ENCODE measurements at places on chromosomes 3 and 15.

- no peak for DNase-seq
Measured at GRCh38 chr3:50263478-50264382, 5.2 kb upstream of the SEMA3B start.

DNA sequence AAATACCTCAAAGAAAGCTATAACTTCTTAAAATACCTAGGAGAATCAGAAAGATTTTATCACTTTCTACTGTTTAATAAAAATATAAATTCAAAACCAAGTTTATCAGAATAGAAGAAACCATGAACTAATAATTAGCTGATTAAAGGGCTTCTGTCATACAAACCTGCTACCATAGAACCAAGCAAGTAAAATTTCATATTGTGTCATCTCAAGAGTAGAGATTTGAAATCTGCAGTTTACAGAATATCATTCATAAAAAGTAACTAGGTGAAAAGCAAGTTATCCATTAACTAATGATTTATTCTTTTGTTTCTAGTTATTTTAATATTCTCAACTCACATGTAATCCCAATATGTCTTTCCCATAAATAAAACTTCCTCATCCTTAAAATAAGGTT is 36.8 kb upstream of the XXYLT1 start:
- no peak for DNase-seq

DNA sequence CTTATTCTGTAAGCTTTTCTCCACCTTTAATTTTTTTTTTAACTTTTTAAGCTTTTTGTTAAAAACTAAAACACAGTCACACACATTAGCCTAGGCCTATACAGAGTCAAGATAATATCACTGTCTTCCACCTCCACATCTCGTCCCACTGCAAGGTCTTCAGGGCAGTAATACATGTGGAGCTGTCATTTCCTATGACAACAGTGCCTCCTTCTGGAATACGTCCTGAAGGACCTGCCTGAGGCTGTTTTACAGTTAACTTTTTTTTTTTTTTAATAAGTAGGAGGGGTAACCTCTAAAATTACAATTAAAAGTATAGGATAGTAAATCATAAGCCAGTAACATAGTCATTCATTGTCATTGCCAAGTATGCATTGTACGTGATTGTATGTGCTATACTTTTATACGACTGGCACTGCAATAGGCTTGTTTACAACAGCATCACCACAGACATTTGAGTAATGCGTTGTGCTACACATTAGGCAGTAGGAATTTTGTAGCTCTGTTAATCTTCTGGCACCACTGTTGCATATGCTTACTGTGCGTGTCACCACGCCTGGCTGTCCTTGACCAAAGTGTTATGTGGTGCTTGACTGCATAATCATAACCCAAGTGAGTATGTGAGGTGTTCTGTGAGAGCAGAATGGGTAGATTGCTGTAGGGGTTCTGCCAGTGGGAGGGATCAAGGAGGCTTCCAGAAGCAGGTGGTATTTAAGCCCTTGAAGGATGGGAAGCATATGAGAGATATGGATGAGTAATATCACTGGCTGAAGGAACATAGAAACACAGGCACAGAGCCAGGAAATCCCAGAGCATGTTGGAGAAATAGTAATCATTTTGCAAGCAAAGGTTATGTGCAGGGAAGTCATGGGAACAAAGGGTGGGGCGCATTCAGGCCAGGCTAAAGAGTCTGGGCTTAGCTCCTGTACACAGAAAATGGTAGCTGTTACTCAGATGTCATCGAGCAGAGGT is 18.3 kb downstream of the FBXO22 start:
- DNase-seq = no peak

GRCh38 chr3:140686948-140687347 is 9.1 kb downstream of the TRIM42 start:
- DNase-seq = no peak

GRCh38 chr3:57081173-57081572 is 20.7 kb downstream of the SPATA12 start:
- no peak for DNase-seq

- peak; percentile 3 for DNase-seq
Measured at GRCh38 chr15:55434989-55435825, 26.9 kb downstream of the PIERCE2 start.

- DNase-seq = no peak
Measured at GRCh38 chr3:21859124-21860081, 108.4 kb upstream of the ZNF385D start.

DNA sequence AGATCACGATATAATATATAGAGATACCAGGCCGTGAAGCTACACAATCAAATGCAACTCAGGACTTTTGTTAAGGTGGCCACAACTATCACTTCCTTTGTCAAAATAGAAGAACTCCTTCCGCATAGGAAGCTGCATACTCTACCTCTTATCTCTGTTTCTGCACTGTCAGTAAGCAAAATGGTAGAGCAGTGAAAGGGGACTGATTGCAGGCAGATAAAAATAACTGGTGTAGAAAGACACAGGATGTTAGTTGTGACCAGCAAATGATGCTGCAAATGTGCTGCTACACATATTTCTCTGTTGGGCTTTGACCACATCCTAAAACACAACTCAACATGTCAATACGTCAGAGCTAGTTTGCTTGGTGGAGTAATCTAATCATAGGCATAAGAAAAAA is 16.3 kb upstream of the TRAT1 start:
- peak; percentile 56 for DNase-seq

- no peak for DNase-seq
Measured at GRCh38 chr3:52438104-52438376, 6.9 kb downstream of the SEMA3G start.

DNA sequence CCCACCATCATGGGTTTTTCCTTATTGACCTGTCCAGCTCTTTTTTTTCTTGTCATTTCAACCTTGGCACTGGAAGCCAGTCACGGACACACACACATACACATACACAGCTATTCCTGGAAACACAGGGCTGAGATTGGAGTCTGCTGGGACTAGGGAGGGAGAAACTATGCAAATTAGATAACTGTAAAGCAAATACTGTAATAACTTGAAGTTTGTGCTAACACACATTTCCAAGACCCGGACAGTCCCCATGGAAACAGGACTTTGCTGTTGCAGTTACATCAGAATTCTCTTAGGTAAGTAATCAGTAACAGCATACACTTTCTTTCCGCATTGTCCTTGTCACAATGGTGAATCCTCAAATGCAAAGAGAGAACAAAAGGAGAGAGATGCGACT is 304.4 kb downstream of the KBTBD8 start:
- DNase-seq = no peak

GRCh38 chr3:162134571-162134970 is 638.0 kb downstream of the OTOL1 start:
- DNase-seq = no peak

DNA sequence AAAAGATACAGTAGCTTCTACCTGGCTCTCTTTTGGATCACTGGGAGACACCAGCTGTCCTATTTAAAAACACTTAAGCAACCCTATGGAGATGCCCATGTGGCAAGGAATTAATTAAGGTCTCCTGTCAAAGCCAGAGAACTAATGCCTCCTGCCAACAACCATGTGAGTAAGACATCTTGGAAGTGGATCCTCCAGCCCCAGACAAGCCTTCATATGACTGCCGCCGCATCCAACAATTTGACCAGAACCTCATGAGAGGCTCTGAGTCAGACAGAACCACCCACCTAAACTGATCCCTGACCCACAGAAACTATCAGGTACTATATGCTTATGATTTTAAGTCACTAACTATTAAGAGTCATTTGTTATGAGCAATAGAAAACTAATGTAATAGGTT is 22.3 kb downstream of the IFT80 start:
- no peak for DNase-seq

DNA sequence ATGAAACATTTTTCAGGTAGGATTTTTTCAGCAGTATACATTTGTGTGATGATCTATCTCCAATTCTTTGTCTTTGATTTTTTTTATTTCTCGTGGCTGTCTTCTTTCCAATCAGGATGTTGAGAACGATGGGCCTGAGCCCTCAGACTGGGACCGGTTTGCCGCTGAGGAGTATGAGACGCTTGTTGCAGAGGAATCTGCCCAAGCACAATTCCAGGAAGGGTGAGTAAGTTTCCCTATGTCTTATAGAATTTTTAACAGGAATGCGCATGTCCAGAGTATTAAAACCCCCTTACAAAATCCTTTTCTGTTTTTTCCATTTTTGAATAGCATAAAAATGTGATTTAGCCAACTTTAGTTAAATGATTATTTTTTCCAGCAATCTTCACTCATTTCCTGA is 90.0 kb downstream of the MSL2 start:
- no peak for DNase-seq

DNA sequence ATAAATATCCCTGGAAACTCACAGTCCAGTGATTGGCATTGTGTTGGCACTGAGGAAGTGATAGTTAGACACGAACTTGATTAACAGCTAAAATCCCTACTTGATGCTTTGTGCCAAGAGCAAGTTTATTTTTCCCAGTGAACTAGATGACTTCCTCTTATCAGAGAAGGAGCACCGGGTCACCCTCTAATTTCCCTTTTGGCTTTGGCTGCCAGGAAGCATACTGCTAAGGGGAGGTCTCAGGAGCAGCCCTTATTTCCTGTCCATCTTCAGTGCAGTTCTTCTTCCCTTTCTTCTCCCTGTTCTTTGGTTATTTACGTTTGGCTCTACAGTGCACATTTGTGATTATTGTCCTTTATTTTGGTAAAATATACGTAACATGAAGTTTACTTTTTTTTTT is 13.0 kb downstream of the FBLN2 start:
- DNase-seq = no peak

DNA sequence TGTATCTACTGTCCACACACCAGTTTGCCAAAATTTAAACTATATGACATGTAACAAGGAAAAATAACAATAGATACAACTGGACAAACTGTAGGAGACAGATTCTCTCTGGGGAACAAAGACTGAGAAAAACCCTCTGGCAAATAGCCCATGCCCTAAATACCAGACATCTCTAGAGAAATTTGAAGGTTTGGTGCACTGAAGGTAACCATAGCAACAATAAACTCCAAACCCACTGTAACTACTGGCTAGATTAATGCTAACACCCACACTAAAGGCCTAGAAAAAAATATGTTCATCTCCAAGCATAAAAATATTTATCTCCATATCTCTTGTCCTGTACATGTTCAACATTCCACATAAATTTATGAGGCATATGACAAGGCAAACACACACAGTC is 267.1 kb downstream of the STXBP5L start:
- no peak for DNase-seq

- DNase-seq = no peak
Measured at GRCh38 chr15:22808761-22809280, 22.4 kb downstream of the NIPA1 start.

DNA sequence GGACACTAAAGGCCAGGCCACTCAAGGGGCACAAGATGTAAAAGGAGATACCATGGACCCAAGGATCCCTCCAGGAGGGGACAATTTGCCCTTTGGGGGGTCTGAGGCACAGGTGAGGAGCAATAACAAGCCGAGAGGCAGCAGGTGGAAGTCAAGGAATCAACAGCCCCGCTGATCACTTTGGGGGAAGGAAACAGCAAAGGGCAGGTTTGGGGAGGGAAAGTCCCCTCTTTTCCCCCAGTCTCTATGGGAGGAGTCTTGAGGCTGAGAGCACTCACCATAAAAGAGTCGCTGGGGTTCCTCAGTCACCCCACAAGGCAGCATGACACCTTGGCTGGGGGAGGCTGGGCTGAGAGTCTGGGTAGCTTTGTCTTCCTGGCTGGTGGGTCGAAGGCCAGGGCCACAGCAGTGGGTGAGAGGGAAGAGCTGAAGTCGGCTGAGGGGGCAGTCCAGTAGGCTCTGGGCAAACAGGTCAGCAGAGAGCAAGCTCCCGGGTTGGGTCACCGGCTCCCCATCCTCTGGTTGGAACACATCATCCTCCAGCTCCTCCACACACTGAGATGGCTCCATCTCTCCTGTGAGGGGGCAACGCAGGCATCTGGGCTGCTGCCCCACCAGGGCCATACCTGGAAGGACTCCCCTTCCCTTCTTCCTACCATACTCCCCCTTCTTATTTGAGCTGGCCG is 3.0 kb downstream of the BMF start:
- DNase-seq = no peak

- DNase-seq = no peak
Measured at GRCh38 chr15:69082554-69082953, 68.1 kb downstream of the NOX5 start.

- no peak for DNase-seq
Measured at GRCh38 chr3:18645619-18646018, 220.5 kb upstream of the SATB1 start.

DNA sequence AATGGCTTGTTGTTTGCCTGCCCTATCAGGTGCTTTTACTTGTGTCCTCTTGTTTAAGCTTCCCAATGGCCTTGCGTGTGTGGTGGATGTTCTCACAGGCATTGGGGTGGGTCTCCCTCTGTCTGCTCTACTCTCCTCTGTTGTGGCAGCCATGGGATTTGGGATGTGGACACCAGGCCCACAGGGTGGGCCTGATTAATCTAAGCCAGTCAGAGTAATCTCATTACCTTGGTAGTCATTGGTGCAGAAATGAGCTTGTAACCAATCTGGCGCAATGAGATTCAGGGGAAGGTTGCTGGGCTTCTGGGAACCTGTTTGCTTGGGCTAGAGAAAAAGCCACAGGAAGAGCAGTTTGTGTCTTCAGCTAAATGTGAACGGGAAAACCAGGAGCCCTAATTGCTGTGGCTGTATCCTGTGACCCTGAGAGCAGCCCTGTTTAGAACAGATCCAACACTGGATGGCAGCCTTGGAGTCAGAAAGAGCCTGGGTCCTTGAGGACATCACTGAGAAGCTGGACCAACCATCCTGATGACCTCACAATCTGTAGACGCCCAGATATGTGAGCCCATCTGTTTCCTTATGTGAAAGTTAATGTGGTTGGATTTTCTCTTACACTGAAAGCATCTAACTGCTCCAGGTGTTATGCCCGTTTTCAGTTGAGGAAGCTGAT is 157.3 kb upstream of the UBE2E1 start:
- no peak for DNase-seq

GRCh38 chr15:87365186-87365585 is 891.4 kb downstream of the NTRK3 start:
- no peak for DNase-seq

DNA sequence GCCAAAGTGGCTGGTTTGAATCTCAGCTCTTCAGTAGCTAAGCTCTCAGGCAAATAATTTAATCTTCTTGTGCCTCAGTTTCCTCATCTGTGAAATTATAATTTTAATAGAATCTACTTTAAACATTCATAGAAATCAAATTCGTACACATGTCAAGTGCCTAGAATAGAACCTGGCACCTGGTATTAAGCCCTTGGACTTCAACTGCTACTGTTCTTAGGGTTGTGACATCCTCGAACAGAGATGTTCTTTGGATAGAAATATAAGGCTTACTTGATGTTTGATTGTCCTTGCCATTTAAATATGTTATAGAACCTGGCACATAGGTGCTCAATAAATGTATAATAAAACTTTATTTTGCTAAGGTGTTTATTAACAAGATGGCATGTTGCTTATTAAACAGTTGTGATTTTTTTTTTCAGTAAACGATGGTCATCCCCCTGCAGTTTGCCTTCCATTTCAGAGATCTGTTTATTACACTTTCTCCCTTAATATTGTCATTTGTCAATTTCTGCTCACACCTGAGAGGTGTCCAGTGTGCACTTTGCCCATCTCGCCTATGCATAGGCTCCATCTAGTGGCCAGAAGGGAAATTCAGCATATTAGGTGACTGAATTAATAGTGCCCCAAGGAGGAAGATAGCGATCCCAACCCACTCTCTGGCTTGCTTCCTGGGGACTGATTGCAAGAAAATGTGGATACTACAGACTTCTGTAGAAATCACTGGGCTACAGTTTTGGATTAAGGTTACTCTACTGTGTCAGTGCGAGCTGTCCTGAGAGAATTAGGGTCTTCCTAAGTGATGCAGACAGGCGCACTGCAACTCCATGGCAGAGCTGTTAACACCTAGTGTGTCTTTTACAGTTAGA is 10.7 kb downstream of the IGF1R start:
- DNase-seq = peak; percentile 22

GRCh38 chr3:52117537-52117936 is 36.7 kb downstream of the POC1A start:
- DNase-seq = no peak

- DNase-seq = no peak
Measured at GRCh38 chr3:166071-166470, 30.5 kb upstream of the CHL1 start.

Data from effector memory CD8-positive, alpha-beta T cell (primary cell).